ENCODE measurements at places on chromosomes 4 and X.

DNA sequence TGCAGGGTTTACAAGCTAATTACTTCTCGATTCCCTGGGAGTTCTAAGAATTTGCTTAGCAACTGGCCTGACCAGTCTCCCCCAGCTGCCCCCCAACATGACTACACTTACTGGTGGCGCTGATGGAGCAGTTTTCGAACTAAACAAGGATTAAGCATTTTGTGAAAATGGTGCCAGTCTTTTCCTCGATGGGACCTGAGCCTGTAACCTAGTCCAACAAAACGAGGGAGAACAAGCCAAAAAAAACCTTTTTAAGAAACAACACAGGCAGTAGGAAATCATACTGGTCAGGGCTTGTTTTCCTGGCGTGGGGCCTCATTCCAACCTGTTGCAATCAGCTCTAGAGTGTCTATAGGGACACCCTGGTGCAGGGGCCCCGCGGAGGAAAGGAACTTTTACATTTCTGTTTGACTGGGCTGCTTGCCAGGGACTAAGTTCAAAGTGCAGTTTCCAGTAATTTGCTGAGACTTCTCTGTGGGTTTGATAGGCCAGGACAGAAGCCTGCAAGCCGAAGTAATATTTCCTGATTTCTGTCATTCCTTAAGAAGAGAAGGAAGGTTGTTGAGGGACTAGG, 158.7 kb downstream of the SPRY1 start:
- peak; percentile 37 for DNase-seq

DNA sequence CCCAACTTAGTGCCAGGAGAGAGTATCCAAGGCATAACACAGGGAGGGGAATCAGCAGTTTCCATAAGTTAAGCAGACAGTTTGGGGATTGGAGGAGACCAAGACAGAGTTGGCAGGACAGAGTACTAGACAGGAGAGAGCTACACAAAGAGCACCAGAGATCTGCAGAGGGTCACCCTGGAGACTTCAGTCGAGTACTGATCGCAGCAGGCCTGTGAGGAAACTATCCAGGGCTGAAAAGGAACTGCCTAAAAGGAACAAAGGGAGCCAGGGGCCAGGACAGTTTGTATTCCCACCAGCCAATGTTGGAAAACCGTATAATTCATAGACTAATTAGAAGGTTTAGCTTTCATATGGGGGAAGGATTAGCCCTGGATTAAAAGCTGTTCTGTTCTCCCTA, 80.6 kb upstream of the ENPP6 start:
- no peak for DNase-seq

- DNase-seq: no peak
Measured at GRCh38 chrX:136347706-136348105, 46.9 kb downstream of the ADGRG4 start.

DNA sequence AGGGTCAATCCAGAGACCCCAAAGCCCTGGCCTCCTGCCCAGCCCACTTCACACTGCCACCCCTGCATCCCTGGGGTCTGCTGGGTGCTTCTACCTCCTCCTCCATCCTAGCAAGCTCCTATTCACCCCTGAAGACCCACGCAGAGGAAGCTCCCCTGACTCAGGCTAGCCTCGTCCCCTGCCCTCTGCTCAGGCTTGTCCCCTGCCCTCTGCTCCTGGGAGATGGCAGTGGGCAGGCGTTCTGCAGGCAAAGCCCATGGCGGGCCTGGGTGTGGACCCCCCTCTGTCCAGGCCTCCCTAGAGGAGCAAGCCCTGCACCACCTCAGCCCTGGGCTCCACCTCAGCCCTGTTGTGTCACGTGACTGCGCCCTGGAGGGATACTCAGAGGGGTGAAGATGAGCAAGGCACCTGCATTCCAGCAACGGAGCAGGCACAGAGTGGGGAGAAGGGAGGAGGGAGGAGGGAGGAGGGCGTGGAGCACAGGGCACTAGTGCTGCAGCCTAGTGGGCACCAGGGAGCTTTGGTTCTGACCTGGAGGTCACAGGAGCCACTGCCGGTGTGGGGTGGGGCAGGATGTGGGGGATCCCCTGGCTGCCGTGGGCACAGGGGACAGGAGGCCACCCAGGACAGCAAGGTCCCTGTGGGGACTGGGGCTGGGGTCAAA, 27.6 kb upstream of the FGFR3 start:
- no peak for DNase-seq

DNA sequence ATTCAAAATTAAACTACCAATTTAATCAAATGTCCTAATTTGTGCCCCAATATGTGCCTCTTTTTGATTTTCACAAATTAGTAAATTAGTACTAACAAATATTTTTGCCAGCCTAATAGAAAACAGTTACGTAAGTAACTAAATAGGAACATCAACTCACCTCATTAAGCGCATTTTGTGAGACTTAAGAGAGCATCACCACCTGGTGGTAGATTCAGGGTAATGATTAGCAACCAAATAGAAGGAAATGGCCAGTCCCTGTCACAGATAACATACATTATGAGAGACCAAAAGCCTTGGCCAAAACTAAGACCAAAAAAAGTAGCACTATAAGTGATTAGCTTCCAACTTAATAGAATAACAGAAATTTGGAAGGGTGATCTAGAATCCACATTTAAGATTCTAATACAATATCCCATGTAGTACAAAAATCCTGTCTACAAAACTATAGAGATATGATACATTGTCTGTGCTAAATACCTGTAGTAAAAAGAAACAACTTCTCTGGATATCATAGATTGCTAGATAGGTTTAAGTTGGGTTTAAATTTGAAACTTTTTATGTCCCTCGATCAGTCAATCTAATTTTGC, 46.7 kb downstream of the C4orf46 start:
- peak; percentile 47 for DNase-seq

GRCh38 chrX:16931371-16931770, 15.1 kb upstream of the REPS2 start:
- no peak for DNase-seq

GRCh38 chrX:128287693-128288092, 235.5 kb upstream of the ACTRT1 start:
- DNase-seq: no peak

GRCh38 chrX:41870719-41871151, 52.6 kb downstream of the CASK start:
- no peak for DNase-seq

DNA sequence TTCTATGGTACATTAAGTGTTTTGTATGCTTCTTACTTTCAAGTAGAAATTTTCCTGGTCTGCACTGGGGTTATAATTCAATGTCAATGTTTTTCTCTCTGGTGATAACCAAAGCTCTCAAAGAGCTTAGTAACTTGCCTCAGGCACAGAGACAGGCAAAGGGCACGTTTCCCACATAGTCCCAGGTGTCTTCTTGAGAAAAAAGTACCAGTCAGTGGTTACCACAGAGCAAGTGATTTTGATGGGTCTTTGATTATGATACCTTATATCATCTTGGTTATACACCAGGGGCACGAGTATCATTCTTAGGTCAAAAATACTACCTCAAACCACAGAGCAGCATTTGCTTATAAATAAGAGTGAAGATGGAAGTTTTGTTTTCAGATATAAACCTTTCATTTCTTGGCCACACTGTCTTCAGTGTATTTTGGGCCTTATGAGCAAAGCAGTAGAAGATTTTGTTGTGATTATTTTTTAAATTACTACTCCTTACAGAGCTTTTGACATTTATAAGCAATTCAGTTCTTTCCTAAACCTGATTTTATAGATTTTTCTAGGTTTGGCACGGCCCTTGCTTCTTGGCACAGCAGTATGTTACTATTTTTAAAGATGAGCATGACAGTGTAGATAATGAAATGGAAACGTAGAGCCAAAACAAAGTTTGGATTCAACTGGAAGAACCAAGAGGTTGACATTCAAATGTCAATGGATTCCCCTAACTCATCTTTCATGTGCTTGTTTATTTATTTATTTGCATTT, 85.3 kb upstream of the TLL1 start:
- no peak for DNase-seq

DNA sequence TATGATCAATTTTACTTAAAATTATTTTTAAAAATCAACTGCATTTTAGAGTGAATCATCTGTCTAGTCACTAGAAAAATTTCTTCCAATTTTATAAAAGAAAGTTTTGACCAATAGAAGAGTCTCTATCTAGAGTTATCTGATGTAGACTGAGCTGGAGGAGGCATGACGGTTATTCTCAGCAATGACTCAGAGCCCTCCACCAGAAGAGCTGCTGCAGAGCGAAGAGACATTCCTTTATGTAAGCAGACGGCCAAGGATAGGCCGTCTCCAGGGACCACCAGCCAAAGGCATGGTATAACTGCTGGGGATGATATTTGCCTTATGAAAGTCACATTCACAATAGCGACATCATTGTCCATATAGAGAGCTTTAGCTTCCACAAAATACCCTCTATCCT, 23.0 kb downstream of the LDB2 start:
- no peak for DNase-seq

GRCh38 chr4:78057135-78057599, at the start of gene FRAS1:
Gene FRAS1 (plus strand): TSS chr4:78057323. CDS start chr4:78058010, 687 bp downstream.
- DNase-seq: peak; percentile 49

DNA sequence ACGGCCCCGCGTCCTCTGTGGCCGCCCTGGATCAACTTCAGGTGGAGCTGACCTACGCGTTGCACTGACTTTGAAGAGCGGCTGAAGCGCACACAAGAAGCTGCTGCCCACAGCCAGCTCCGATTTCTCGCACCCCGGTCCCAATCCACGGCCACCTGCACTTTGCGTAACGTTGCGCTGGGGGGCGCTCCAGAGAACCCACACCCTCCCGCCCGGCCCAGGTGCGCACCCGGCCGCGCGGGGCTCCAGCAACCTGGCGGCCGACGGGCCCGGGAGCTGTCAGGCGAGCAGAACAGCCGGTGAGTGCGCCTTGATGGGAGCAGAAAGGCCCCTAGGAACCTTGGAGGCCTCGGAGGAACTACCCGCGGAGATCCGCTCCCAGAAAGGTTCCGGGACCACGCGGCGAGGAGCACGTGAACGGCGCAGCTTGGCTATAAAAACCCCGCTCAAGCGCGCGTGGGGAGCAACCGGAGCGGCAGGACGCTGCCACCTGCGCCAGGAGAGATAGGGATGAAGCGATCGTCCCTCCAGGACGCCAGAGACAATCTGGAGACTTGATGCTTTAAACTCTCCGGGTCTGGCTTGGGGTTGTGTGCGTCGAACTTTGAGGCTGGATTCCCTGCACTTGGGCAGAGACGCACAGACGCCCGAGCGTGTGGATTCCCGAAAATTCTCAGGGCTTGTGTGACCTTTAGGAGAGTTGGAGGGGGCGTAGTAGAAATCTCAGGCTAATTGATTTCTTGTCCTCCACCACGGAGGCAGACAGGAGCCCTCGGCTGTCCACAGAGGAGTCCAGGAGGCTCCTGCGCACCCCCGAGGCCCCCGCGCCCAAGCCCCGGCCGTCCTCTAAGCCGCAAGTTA, 591 bp upstream of the NWD2 start:
- DNase-seq: peak; percentile 80

GRCh38 chr4:168618577-168619265, 121.9 kb downstream of the PALLD start:
- no peak for DNase-seq

- peak; percentile 22 for DNase-seq
Measured at GRCh38 chrX:67636532-67636931, 92.7 kb downstream of the AR start.

GRCh38 chr4:183853548-183853940, 51.6 kb upstream of the STOX2 start:
- DNase-seq: no peak

DNA sequence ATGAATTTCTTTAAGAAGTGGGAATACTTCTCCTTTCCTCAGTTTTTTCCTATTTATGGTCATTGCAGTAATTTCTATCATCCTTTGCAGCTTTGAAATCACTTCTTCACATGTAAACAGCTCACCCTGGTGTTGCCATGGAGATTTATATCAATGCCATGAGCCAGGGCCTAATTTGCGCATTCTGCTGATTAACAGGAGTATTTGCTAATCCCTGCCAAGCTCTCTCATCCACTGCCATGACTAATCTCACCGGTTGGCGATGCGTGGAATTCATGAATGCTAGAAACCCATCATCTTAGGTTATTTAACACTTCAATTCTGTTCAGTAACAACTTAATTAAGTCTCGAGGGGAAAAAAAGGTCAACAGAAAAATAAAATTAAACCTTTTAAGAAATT, 11.8 kb upstream of the FGF13 start:
- no peak for DNase-seq

GRCh38 chr4:108446556-108446955, 173.8 kb upstream of the RPL34 start:
- no peak for DNase-seq

- peak; percentile 22 for DNase-seq
Measured at GRCh38 chrX:154840856-154841255, 6.4 kb upstream of the SMIM9 start.

DNA sequence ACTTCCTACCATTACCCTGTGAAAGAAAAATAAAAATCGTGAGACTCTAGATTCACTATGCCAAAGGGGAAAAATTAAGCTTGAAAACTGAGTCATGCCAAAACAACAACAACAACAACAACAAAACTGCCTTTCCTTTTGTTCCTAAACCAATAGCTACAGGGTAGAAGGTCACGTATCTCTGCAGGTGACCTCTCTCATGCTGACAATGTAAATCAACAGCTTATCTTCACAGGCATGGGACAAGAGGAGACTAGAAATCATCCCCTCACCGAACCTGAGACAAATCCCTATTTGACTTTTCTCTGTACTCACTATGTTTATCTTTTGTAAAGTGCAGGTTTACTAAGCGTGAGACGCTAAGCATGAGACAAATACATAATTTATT, 20.5 kb upstream of the AADAT start:
- DNase-seq: peak; percentile 14

- no peak for DNase-seq
Measured at GRCh38 chr4:47543331-47543730, 58.3 kb downstream of the ATP10D start.

- no peak for DNase-seq
Measured at GRCh38 chrX:101203761-101204351, 15.7 kb upstream of the DRP2 start.

GRCh38 chrX:103439161-103439560, 62.8 kb downstream of the BEX3 start:
- no peak for DNase-seq

DNA sequence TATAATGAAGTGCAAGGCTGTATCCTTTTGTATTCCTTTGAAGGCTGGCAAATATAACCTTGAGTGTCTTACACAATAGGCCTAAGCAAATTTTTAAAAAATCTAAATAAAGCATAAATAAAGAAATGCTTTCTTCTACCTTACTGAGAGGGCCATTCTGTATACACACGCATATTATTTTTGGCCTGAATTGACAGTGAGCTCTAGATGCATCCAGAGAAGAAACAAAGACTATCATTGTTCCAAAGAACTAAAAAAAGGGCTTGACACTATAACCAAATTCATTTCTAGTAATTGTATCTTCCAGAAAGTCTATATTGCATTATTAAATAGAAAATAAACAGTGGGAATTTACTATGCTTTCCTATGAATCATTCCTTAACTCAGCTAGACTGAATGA, 100.2 kb downstream of the MAGEB17 start:
- no peak for DNase-seq

Data from iPS-NIHi11 (cell line).